Activated naive CD8-positive, alpha-beta T cell treated with anti-CD3 and anti-CD28 coated beads, Interleukin-2, amount 10 ng/mL, durations not matched to agents 7 days and 5 days (primary cell): ENCODE measurements at places on chromosomes 3 and 15. TPM values are rescaled to one million over a fixed set of nuclear protein-coding genes. Genes with fewer than 3 reads are reported as not detected.

DNA sequence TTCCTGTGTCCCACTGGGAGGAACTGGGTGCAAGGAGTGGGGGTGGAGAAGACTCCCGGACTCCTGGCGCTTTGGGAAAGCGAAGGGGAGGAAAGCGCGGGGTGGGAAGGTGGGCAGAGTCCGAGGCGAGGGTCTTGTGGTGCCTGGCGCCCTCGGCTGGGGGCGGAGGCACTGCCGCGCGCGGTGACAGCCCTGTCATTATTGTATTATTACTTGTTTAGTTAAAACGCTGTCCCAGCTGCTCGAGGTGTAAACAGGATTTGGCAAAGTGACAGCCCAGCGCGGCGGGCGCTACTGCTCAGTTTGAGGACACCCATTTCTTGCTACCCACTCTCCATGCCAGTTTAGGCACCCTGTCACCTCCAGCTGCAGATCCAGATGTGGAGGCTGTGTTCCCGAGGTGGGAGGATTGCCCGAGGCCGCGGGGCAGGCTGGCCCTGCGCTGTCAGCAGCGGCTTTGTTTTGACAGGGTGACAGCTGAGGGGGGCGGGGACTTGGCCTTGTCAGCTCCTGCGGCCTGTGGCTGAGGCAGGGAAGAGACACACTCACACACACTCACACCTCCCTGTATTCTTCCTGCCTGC, 1.0 kb downstream of the KAT2B start:
- peak overlapping the region; percentile 97 for H3K27ac ChIP-seq
- H3K36me3 ChIP-seq: peaks cover 13% of the 10 kb centered on the region
- H3K4me1 ChIP-seq: peaks cover 45% of the 10 kb centered on the region
- no peaks in the 10 kb centered on the region for H3K27me3 ChIP-seq
- peak; percentile 82 for DNase-seq

DNA sequence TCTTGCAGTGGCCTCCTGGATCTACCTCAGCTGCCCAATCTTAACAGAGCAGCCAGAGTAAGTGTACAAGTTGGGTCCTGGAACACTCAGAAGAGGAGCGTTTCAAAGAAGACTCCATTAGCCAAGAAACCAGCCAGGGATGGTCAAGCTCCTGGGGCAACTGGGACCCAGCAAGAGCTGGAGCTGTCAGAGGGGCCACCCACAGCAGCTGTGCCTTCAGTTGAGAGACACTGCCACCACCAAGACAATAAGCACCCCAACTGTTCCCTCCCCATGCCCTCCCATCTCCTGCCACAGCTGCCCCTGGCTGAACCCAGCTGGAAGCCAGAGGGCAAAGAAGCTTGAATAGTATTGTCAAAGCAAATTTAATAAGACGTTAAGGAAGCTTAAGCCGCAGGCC, 110.6 kb upstream of the TLE3 start:
- peak; percentile 8 for DNase-seq
- H3K4me1 ChIP-seq: no peaks in the 10 kb centered on the region
- H3K4me3 ChIP-seq: no peak overlapping the region
- no peaks in the 10 kb centered on the region for H3K36me3 ChIP-seq
- H3K27me3 ChIP-seq: peaks cover 29% of the 10 kb centered on the region

GRCh38 chr3:81741216-81741615, 20.2 kb downstream of the GBE1 start:
- no peaks in the 10 kb centered on the region for H3K4me1 ChIP-seq
- no peak overlapping the region for H3K4me3 ChIP-seq
- H3K27ac ChIP-seq: no peak overlapping the region
- H3K27me3 ChIP-seq: no peaks in the 10 kb centered on the region
- DNase-seq: no peak
- H3K36me3 ChIP-seq: peaks cover 30% of the 10 kb centered on the region

GRCh38 chr15:39429898-39430357, 151.0 kb upstream of the THBS1 start:
- H3K4me3 ChIP-seq: no peak overlapping the region
- H3K27ac ChIP-seq: no peak overlapping the region
- peaks cover 51% of the 10 kb centered on the region for H3K27me3 ChIP-seq
- H3K36me3 ChIP-seq: no peaks in the 10 kb centered on the region

DNA sequence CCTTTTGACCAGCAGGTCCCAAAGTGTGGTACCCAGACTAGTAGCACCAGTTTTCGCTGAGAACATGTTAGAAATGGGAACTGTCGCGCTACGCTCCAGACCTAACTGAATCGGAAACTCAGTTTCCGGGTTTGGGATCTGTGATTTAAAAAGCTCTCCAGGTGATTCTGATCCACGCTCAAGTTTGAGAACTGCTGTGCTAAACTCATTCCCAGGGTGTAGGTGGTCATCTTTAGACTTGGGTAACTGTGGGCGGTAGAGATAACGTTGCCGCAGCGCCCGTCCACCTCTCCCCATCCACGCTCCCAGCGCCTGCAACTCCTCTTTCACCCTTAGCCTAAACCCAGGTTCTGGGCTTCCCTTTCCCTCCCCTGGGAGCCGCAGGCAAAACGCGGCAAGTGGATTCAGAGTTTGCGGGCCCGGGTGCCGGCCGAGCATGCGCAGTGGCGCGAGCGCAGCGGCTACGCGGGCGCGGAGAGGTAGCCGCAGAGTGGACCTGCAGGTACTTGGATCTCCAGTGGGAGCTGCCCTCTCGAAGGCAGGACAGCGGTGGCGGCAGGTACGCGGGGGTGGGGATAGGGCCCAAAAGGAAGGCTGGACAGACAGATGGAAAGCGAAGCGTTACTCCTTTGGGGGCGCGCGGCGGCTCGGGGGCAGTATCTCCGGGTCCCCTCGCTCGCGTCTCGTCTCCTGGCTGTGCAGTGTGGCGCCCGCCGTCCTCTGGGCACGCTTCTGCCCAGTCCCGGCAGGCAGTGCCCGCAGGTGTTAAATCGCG, at the start of gene PLS1:
Gene PLS1, plus strand, starts transcription at position 443 of the 775 bp plus-strand sequence. CDS start 67,845 bp downstream, outside the sequence.
- peaks cover 18% of the 10 kb centered on the region for H3K4me1 ChIP-seq
- DNase-seq: peak; percentile 93
- H3K4me3 ChIP-seq: peak within 1 kb of the TSS; percentile 96
- H3K27ac ChIP-seq: peak within 1 kb of the TSS; percentile 72
- H3K36me3 ChIP-seq: no peaks in the 10 kb centered on the region

DNA sequence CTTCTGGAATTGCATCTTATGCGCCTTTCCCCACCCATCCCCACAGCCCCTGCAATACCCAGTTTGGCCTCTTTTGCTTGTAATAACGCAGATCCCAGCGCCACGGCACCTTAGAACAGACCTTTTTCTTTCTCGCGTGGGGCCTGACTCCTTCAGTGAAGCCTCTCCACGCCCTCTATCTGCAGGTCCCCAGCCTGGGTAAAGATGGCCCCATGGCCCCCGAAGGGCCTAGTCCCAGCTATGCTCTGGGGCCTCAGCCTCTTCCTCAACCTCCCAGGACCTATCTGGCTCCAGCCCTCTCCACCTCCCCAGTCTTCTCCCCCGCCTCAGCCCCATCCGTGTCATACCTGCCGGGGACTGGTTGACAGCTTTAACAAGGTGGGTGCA, 594 bp downstream of the CRELD1 start:
- H3K36me3 ChIP-seq: peaks cover 7% of the 10 kb centered on the region
- no peaks in the 10 kb centered on the region for H3K27me3 ChIP-seq
- peaks cover 23% of the 10 kb centered on the region for H3K4me1 ChIP-seq
- H3K4me3 ChIP-seq: peak overlapping the region; percentile 92
- peak overlapping the region; percentile 88 for H3K27ac ChIP-seq

DNA sequence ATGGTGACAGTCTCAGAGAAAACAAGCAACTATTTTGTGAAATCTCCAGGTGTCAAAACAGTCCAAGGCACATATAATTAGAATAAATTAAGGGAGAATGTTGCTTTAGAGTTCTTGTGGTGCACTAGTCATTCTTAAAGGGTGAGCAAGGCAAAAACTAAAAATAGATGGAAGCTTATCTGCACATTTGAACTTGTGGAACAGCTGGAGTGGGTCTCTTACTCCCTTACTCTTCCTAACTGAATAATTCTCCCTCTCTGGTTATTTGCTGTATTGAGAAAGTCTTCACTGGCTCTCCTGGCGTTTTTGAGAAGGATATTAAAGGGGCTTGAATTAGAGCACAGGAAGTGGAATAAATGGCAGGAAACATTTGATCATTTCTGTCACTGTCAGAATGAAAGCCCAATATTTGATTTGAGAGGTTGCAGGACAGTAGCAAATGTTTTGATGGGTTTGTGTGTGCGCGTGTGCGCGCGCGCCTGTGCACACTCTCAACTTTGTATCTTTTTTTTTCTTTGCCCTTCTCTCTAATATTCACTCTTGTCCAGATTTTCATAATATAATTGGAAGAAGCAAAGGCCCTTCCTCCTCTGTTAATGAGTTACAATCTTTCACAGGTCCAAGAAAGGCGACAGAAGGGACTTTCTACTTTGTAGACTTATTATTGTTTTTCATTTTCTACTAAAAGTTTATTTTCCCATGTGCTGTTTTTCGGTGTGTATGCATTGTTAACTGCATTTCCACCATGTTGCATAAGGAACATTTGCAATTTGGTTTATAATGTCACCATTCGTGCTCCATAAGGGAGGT, 40.9 kb downstream of the AKAP13 start:
- no peak overlapping the region for H3K4me3 ChIP-seq
- peaks cover 20% of the 10 kb centered on the region for H3K36me3 ChIP-seq
- no peak overlapping the region for H3K27ac ChIP-seq
- no peaks in the 10 kb centered on the region for H3K27me3 ChIP-seq

GRCh38 chr3:25581823-25582222, 82.9 kb downstream of the TOP2B start:
- no peak overlapping the region for H3K4me3 ChIP-seq
- no peaks in the 10 kb centered on the region for H3K36me3 ChIP-seq
- no peaks in the 10 kb centered on the region for H3K4me1 ChIP-seq

DNA sequence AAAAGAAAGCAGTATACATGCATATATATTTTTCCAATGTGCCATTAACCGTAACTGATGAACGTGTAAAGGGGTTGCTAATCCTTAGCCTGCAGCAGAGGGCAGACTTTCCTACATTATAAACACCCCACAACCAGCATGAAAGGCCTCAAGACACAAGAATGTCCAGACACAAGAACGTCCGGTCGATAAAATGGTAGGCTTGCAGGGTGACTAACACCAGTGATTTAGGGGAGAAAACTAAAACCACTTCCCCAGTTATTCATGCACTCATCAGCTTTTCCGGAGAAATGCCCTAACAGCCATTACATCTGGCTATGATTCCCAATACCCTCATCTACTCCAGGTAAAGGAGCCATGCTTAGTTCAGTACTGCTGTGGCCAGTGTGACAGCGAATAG, 57.4 kb downstream of the LRTM1 start:
- no peaks in the 10 kb centered on the region for H3K4me1 ChIP-seq
- no peak for DNase-seq
- H3K27ac ChIP-seq: no peak overlapping the region
- no peak overlapping the region for H3K4me3 ChIP-seq
- H3K27me3 ChIP-seq: no peaks in the 10 kb centered on the region

DNA sequence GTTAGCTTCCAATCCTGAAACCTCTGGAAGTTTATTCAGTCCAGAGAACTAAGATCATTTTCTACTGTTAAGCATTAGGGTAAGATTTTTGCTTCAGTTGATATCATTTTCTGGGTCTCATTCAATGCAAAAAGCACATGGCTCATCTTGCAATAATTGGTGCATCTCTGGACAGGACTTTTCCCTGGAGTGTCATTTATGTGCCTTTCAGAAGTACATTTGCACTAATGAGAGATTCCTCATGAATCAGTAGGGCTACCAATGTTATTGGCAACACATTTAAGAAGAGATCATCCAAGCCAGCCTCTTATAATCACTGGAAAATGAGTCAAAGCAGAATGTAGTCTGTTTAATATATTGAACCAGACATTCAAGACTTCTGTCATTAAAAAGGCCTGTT, 224.2 kb upstream of the CHRNA7 start:
- H3K27ac ChIP-seq: no peak overlapping the region
- H3K27me3 ChIP-seq: peaks cover 5% of the 10 kb centered on the region
- no peaks in the 10 kb centered on the region for H3K36me3 ChIP-seq
- no peaks in the 10 kb centered on the region for H3K4me1 ChIP-seq

DNA sequence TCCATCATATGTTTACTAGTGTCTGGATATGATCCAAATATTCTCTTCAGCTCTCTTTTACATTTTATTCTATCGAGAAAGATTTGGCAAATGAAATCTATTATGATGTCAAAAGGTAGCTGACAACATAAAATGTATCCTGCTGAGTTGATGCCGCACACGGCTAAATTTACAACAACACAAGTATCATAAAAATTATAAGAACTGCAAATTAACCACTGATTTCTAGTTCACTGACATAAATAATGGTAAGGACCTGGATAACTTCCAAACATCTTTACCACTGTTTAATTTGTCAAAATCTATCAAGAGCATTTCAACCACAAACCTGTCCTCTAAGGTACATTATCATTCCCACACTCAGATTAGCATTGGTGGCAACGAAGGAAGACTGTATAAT, 244.5 kb downstream of the FOXP1 start:
- H3K27me3 ChIP-seq: no peaks in the 10 kb centered on the region
- no peak overlapping the region for H3K4me3 ChIP-seq
- DNase-seq: no peak
- peaks cover 39% of the 10 kb centered on the region for H3K36me3 ChIP-seq
- no peak overlapping the region for H3K27ac ChIP-seq

GRCh38 chr3:64143409-64144130, 81.7 kb downstream of the PRICKLE2 start:
- peaks cover 9% of the 10 kb centered on the region for H3K27me3 ChIP-seq
- no peaks in the 10 kb centered on the region for H3K4me1 ChIP-seq
- no peaks in the 10 kb centered on the region for H3K36me3 ChIP-seq
- no peak overlapping the region for H3K4me3 ChIP-seq
- DNase-seq: no peak
- no peak overlapping the region for H3K27ac ChIP-seq

GRCh38 chr3:19888428-19889152, 45.4 kb downstream of the EFHB start:
- no peak overlapping the region for H3K27ac ChIP-seq
- H3K27me3 ChIP-seq: peaks cover 2% of the 10 kb centered on the region
- H3K36me3 ChIP-seq: no peaks in the 10 kb centered on the region
- H3K4me1 ChIP-seq: peaks cover 6% of the 10 kb centered on the region
- no peak overlapping the region for H3K4me3 ChIP-seq
- DNase-seq: no peak

DNA sequence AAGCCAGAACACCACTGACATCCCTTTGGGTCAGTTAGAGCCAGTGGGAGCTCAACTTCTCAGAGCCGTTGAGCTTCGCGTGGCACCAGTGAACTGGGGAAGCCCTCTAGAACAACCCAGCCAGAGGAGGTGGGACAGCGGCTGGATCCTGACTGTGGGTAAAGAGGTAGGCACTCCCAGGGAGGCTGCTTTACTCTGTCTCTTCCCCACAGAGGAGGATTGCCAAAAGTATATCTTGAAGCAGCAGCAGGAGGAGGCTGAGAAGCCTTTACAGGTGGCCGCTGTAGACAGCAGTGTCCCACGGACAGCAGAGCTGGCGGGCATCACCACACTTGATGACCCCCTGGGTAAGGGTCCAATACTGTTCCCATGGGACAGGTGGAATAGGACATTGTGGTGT, 1.2 kb downstream of the MYD88 start:
- no peak for DNase-seq
- no peaks in the 10 kb centered on the region for H3K27me3 ChIP-seq
- H3K36me3 ChIP-seq: peaks cover 24% of the 10 kb centered on the region
- H3K27ac ChIP-seq: peak overlapping the region; percentile 100

- no peak for DNase-seq
- no peaks in the 10 kb centered on the region for H3K36me3 ChIP-seq
- H3K27ac ChIP-seq: no peak overlapping the region
- H3K4me3 ChIP-seq: no peak overlapping the region
These were observed 107.0 kb downstream of the GREM1 start for GRCh38 chr15:32824777-32825176.

GRCh38 chr3:60391292-60391691, 860.0 kb downstream of the FHIT start:
- no peak for DNase-seq
- peaks cover 3% of the 10 kb centered on the region for H3K4me1 ChIP-seq
- no peak overlapping the region for H3K27ac ChIP-seq
- no peaks in the 10 kb centered on the region for H3K27me3 ChIP-seq

The CORO2B gene
- total RNA-seq: not detected

The TNNC1 gene
- total RNA-seq: 3.0 TPM

The CFAP161 gene
- not detected for total RNA-seq

The MUSTN1 gene
- 1.3 TPM for total RNA-seq

The XCR1 gene
- total RNA-seq: not detected

The STRA6 gene
- not detected for total RNA-seq

The TGM4 gene
- not detected for total RNA-seq

The SYNPR gene
- not detected for total RNA-seq
